Stimulated activated CD4-positive, alpha-beta T cell treated with anti-CD3 and anti-CD28 coated beads, Interleukin-12 subunit alpha, Interleukin-12 subunit beta, amount 100 ng/mL, for 48 hours (primary cell): ENCODE measurements at places on chromosomes 2 and 18.

GRCh38 chr2:28427741-28428415 is 35.2 kb downstream of the FOSL2 start:
- DNase-seq = no peak

- no peak for DNase-seq
Measured at GRCh38 chr2:168062054-168062453, 185.3 kb downstream of the STK39 start.

DNA sequence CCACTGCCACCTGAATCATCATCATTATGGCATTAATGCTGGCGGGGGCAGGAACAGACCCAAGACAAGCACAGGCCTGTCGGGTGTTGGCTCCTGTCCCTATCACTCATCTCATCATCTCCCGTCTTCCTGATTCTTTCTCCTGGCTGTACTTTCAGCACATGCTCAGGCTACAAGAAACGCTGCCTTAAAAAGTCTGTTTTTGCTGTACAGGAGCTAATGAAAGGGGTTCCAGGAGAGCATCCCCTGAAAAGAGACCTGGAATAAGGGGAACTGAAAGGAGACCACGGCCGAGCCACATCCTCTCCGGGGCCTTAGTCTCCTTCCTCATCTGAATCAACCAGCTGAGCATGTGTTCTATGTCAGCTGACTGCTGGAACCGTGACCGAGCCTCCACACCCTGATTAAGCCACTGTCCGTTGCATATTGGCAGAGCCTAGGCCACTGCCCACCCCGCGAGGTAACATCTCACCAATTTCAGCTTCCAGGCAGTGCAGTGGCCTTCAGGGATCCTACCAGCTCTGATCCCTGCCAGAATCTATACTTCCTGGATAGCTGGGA is 62.6 kb downstream of the DNMT3A start:
- no peak for DNase-seq

DNA sequence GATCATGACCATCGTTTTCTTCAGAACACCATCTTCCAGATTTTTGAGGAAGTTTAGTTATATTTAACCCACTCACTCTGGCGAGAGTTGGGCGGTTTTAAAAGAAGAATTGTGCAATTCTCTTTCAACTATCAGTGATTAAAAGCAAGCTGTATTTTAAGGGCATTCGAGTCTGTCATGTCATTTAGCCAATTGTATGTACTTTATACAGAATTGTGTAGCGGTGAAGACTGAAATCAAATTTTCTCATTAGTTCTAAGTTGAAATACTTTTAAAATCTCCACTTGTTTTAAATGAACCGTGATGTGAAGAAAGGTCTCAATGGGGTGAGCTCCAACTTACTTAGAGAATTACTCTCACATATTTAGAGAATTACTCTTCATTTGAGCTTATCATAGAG is 214.6 kb upstream of the DTNA start:
- no peak for DNase-seq

GRCh38 chr2:62688771-62689170 is 16.7 kb upstream of the EHBP1 start:
- no peak for DNase-seq

DNA sequence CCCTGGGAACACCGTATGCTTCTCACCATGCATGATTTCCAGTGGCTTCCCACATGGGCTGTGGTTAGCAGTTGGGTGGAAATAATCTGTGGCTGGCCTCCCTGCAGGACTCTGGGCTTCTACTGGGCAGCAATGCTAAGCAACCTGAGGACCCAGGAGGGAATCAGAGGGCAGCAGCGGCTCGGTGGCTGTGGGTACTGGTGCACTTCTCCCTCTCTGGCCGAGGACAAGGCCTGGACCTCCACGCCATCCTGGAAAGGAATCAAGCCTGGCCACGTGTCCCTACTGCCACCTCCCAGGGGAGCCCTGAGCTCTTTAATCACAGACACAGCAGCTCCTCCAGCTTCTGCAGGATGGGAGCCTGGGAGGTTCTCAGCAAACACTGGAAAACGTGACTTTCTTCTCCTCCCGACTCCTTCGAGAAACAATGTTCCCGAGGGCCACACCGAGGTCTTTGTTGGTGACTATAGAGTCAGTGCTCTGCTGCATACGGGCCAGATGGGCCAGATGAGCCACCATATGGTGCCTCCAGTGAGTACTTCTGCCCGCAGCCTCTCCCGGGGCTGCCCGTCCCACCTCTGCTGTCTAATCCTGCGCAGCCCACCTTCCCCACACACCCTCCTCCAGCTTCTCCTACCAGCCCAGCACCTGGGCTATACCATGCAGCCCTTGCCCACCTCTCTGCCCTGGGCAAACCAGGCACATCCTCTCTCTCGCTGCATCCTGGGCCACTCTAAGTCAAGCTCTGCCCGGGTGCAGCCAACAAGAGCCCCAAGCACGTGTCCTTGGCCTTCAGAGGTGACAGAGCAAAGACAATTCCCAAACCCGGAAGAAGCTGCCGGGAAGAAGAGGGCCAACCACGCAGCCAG is 42.8 kb upstream of the OTOS start:
- no peak for DNase-seq

GRCh38 chr2:19538411-19538963 is 180.1 kb upstream of the OSR1 start:
- no peak for DNase-seq

DNA sequence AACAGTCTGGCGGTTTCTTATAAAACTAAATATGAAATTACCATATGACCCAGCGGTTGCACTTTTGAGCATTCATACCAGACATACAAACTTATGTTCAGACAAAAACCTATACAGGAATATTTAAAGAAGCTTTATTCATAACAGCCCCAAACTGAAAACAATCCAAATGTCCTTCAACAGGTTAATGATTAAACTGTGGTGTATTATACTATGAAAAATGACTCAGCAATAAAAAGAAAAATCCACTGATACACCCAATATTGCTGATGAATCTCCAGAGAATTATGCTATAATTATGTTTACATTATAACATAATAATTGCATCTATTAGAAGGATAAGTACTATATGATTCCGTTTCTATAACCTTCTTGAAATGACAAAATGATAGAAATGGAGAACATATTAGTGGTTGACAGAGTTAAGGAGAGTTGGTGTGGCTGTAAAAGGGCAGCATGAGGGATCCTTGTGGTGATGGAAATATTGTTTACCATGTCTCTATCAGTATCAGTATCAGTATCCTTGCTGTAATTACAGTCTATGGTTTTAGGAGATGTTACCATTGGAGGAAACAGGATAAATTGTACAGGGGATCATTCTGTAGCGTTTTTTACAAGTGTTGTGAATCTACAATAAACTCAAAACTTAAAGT is 127.1 kb downstream of the DSC3 start:
- DNase-seq = no peak
